CD4-positive, alpha-beta T cell treated with Interleukin-6 at 100 ng/mL for 8 hours (primary cell): ENCODE measurements at places on chromosomes 7 and 10.

DNA sequence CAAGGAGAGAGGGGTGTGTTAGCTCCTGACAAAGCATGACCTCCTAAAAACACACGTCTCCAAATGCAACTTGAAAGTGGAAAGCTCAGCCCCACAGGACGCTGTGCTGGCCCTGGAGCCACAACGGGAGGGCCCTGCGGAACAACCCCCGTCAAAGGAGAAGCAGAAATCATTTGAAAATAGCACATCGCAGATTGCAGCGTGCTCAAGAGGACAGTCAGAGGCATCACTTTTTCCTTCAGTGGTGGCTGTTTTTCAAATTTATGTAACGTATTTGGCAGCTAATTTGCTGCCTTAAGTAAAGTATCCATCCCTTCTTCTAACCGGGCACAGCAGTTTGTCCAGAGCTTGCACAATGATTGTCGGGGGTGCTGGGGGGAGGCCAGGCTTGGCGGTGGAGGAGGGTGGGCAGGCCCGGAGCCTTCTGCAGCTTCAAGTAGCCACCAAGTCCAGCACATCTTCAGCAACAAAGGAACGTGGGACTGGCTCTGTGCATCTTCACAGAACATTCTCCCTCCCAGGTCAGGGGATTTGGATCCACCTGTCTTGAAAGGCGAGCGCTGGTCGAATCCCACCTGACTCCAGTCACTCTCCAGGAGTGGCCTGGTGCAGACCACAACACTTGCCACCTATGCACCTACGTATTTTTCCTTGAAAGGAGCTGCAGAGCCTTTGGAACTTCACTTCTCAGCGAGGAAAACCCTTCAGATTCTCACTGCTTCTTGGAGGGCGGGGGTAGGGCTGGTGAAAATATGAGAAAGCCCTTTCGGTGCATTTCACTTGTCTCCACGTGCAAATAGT is 346.3 kb downstream of the DNAJB6 start:
- no peak for DNase-seq

- no peak for DNase-seq
Measured at GRCh38 chr7:29490094-29490607, 73.5 kb upstream of the PRR15 start.

GRCh38 chr7:80312139-80312661 is 177.6 kb downstream of the GNAI1 start:
- DNase-seq, result peak; percentile 25

DNA sequence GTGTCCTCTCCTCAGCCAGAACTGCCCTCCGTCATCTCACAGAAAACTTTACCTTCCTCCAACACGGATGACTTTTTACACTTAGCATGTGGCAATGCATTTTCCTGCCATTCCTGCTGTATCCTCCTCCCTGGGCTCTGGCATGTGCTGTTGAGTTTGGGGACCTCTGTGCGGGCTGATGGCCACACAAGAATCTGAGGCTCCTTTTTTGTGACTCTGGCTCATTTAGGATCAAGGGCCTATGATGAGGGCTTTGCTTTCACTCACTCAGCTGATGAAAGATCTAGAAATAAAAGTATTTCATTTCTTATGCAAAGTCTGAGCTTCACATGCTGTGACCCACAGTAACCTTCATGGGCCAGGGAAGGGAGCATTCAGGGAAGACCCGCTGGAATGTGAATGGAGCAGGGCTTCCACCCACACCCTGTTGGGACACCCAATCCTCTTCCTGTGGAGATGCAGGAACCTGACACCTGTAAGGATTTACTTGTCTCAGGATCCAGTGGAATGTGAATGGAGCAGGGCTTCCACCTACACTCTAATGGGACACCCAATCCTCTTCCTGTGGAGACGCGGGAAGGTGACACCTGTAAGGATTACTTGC is 500.3 kb upstream of the MKI67 start:
- no peak for DNase-seq

GRCh38 chr7:5607951-5608656 is 173.4 kb downstream of the RNF216 start:
- no peak for DNase-seq

DNA sequence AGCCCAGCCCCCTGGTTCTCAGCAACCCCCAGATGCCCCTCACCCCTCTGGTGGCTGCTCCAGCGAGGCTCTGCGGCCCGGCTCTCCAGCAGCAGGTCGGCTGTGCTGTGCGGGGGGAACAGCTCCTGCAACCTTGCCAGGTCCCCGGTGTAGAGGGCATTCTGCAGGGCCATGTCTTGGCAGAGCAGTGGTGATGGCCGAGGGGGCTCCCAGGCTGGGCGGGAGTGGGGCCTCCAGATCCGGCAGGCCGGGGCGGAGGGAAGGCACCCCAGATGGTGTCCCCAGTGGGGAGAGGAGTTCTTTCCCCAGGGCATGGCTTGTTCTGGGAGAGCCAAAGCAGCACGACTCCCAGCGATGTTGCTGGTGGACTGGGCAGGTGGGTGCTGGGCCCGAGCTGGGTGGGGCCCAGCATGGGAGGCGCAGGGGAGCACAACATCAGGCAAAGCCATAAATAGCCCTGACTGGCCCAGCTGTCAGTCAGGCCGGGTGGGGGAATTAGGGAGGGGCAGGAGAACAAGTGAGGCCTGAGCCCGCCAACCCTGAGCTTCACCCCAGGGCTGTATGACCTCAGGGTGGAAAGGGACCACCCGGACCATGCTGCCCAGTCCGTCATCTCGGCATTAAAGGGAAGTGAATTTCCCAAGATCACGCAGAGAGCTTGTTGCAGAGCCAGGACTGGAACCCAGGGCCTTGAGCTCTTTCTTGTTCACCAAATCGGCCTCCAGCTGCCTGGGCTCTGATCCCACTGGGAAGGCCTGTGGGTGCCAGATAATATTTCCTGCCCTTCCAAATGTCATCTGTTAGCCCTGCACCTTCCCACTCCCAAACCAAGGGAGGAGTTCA is 580 bp upstream of the ASB10 start:
- no peak for DNase-seq

DNA sequence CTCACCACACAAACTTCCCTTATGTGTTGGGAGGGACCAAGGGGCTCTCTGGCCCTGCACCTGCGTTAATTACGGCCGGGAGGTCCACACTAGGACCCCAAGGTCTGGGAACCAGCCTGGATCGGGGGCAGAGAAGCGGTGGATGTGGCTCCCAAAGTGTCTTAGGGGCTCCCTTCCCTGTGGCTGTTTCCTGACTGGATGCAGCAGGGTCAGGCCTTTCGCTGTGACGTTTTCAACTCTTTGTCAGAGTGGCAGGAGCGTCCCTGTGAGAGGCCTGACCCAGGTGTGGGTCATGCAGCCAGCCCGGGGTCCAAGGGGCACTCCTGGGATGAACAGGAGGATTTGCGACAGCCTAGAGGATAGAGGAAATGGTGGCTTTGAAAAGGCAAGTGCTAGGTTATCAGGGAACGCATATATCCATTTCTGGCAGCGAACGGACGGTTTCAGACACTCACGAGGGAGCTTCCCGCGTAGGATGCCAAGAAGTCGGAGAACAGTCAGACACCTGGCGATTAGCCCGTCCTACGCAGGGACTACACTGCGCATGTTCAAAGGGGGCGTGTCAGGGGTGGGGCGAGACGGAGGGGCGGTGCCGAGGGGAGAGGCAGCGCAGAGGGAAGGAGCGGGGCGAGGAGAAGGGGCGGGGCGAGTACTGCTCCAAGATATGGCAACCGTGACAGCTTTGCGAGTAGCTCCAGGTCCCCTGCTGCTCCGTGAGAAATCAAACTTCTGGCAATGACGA is 46.2 kb upstream of the ZNF716 start:
- DNase-seq, result no peak

- no peak for DNase-seq
Measured at GRCh38 chr10:113438652-113439051, 114.2 kb upstream of the HABP2 start.

DNA sequence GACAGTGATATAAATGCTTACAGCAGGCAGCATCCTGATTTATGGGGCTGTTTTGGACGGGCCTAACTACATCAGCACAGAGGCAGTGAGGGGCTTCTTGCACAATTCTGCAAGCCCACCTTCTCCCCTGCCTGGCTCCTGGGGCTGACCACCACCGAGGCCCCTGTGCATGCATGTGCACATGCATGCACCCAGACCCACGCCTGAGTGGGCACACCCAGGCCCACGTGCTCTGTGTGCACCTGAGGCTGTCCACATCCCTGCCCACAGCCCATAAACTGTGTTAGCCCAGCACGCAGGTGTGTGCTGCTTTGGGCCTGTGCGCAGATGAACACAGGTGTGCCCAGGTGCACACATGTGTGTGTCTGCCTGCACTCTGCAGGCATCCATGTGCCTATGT is 40.0 kb downstream of the ZMIZ1 start:
- no peak for DNase-seq

DNA sequence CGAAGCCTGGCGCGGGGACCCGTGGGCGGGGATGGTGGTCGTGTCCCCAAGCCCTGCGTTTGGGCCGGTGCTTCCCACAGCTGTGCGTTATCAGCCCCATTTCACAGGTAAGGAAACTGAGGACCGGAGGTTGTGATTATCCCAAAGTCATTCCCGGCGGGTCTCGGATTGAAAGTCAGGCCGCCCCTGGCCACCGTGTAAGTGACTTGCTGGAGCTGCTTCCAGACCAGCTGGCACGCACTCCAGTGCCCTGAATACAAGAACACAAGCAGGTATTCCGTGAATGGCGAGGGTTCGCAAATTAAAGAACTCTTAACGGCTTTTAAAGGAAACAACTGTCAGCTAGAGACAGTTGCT is 675 bp upstream of the ATE1 start:
- DNase-seq, result no peak

- DNase-seq, result no peak
Measured at GRCh38 chr7:44787041-44787440, 9.4 kb upstream of the PPIA start.

- DNase-seq, result no peak
Measured at GRCh38 chr10:118792526-118792925, 37.8 kb upstream of the CACUL1 start.

DNA sequence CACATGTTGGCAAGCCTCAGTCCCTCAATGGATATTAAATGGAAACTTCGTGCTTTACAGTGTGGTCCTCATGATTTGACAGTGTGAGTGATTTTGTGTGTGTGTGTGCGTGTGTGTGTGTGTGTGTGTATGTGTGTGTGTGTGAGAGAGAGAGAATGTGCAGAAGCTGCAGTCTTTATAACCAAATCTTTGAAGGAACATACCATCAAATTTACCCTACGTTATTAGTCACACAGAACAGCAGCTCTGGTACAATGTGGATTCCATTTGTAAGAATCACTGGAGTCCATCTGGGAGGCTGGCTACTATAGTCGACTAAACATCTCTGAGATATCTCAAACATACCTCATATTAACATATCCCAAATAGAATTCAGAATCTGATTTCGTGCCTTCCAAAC is 928.0 kb upstream of the POT1 start:
- DNase-seq, result no peak

- DNase-seq, result no peak
Measured at GRCh38 chr7:93728292-93728691, 153.8 kb upstream of the CALCR start.

- no peak for DNase-seq
Measured at GRCh38 chr10:114859222-114859621, 37.6 kb downstream of the FHIP2A start.

GRCh38 chr7:127409629-127410028 is 17.1 kb upstream of the ZNF800 start:
- no peak for DNase-seq

GRCh38 chr7:129144095-129144833 is at the start of gene TSPAN33:
TSPAN33 (plus strand) TSS chr7:129144707; CDS start chr7:129144981, 274 bp downstream.
- DNase-seq, result peak; percentile 42

GRCh38 chr10:126042906-126043305 is 146.5 kb downstream of the FANK1 start:
- DNase-seq, result no peak

- DNase-seq, result no peak
Measured at GRCh38 chr7:37118004-37118403, 330.7 kb downstream of the ELMO1 start.

DNA sequence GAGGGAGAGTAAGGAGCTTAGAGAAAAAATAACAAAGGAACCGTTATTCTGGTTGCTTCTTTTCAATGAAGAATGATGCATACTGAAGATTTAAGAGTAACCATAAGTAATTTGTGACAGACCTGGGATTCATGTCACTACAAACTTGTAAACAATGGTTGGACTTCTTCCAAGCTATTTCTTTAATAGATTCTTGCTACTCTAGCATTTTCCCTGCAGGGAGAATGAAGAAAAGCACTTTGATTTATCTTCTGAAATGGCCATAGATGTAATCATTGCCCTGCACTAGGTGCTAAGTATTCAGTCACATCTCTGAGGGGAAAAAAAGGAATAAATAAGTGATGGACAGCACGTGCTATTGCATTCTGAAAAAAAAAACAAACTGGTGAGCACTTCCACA is 606.6 kb upstream of the LRRN3 start:
- DNase-seq, result no peak

GRCh38 chr10:110263164-110263563 is 41.6 kb downstream of the SMNDC1 start:
- no peak for DNase-seq

DNA sequence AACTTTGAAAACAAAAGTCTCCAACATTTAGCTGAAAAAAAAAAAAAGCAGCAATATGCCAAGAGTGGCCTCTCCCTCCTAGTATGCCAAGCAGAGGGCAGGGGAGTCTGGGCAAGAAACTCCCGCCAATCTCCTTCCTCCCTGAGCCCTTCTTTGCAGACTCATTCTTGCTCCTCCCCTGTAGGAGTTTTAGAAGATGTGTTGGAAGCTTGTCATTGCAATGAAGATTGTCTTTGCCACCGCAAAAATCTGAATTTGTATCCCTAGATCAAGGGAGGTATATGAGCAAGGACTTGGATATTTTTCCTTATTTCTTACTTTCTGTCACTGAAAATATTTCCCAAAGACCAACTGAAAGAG is 2.6 kb upstream of the TNS3 start:
- no peak for DNase-seq

DNA sequence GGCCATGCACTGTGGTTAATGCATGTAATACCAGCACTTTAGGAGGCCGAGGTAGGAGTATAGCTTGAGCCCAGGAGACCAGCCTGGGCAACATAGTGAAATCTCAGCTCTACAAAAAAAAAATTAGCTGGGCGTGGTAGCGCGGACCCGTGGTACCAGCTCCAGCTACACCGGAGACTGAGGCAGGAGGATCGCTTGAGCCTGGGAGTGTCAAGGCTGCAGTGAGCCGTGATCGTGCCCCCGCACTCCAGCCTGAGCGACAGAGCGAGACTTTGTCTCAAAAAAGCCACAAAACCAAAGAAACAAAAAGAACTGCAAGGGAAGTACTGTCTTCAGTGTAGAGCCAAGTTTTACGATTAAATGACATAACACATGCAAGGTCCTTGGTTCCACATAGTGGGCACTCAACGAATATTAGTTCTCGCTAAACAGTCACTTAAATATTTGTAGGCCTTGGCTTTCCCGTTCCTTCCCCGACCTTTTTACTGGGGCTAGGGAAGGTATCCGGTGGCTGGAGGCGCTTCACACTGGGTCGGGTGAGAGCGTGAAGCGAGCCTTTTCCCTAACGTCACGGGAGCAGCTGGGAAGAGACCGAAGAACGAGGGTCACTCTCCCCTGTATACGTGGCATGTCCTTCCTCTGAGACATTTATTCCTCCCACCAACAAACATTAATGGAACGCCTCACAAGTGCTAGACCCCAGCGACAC is 993 bp upstream of the SND1 start:
- no peak for DNase-seq

- DNase-seq, result no peak
Measured at GRCh38 chr7:77235276-77235675, 35.7 kb upstream of the FGL2 start.

- no peak for DNase-seq
Measured at GRCh38 chr7:17535776-17536175, 237.3 kb downstream of the AHR start.
